ENCODE measurements at places on chromosomes 12 and 14.
A peak's percentile ranks its signal among the peaks of the same experiment; 100 is the strongest.

DNA sequence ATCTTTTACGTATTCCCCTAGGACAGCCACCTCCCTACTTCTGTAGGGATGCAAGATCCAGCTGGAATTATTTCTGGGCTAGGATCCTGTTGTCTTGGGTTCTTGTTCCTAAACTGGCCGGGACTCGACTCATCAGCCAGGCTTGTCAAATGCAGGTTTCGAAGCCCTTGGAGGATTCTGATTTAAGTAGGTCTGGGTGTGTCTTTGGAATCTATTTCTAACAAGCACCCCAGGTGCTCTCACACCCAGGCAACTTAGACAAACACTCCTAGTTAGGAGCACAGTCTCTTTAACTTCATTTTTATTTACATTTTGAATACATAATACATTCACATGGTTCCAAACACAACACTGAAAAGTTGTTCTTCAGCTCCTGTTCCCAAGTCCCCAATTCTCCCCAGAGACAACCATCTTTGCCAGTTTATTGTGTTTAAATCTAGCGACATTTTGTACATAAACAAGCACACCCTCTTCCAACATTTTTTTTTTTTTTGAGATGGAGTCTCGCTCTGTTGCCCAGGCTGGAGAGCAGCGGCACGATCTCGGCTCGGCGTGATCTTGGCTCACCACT lies 20.9 kb downstream of the MORN3 start:
- no peak for DNase-seq

- no peak for DNase-seq
Observed at GRCh38 chr14:61476105-61476753, 154.8 kb downstream of the PRKCH start.

DNA sequence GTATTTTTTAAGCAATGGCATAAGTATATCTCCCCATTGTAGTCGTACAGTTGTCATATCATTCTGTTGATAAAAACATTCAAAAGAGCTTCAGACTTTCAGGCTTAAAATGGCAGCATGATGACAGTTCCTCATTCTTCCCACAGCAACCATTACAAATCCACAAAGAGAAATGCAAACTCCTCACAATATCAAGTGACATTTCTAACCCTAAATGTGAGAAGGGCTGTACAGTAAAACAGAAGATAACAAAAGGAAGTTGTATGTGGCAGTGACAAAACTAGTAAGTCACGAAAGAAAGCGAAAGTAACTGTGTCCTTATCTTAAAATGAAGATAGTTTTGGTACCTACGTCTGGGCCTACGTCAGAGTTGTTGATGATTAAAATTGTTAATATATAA lies 46.7 kb downstream of the GXYLT1 start:
- no peak for DNase-seq

DNA sequence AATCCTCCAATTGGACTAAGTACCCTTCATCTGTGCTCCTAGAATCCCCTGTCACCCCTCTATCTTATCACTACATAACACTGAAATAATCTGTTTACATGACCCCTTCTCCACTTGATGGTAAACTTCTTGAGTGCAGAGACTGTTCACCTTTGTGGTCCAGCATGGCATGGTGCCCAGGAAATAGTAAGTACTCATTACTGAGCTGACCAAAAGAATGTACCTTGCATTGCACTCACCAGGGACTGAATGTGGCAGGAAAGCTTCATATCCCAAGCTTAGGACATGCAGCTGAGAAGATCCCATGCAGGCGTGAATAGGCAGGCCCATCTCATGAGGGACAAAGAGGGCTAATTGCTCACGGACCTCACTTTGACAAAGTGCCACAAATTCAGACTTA lies 1.4 kb upstream of the GARIN2 start:
- DNase-seq = peak; percentile 95

DNA sequence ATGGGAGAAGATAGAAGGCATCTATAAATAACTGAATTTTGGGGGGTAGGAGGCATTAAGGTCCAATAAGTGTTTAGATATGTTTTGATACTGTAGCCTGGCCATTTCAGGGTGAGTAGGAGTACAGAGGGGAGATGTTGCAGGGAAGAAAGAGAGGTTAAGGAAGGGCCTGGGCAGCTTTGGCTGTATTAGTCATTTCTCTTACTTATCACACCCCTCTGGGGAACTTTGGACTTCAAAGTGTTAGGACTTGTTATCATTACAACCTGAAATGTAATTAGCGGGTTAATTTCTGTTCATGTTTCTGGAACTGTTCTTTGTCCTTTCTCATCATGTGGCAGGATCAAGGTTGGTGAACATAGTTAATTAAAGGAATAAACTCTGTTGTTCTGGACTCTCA lies 40.3 kb downstream of the SUSD6 start:
- DNase-seq = no peak

GRCh38 chr12:91053951-91054715 lies 3.7 kb downstream of the KERA start:
- DNase-seq = no peak

DNA sequence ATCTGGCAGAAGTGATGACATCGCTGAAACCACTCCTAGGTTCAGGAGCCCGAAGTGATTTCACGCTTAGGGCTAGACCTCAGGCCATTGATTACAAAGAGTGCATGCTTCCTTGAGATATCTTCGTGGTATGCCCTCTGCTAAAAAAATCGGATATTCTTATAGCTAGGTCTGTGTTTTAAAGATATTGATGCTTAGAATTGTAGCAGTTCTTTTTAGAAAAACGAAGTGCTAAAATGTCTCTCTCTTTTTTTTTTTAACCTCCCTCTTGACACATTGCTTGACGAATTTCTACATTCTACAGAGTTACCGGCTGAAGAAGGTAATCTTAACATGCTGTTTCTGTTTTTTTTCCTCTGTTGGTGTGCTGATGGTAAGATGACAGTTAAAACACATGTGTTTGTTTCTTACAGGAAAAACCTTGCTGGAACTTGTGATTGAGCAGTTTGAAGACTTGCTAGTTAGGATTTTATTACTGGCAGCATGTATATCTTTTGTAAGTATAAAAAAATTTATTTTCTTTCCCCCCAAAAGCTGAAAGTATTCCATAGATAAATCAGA lies 1.3 kb downstream of the ATP2A2 start:
- DNase-seq = no peak

DNA sequence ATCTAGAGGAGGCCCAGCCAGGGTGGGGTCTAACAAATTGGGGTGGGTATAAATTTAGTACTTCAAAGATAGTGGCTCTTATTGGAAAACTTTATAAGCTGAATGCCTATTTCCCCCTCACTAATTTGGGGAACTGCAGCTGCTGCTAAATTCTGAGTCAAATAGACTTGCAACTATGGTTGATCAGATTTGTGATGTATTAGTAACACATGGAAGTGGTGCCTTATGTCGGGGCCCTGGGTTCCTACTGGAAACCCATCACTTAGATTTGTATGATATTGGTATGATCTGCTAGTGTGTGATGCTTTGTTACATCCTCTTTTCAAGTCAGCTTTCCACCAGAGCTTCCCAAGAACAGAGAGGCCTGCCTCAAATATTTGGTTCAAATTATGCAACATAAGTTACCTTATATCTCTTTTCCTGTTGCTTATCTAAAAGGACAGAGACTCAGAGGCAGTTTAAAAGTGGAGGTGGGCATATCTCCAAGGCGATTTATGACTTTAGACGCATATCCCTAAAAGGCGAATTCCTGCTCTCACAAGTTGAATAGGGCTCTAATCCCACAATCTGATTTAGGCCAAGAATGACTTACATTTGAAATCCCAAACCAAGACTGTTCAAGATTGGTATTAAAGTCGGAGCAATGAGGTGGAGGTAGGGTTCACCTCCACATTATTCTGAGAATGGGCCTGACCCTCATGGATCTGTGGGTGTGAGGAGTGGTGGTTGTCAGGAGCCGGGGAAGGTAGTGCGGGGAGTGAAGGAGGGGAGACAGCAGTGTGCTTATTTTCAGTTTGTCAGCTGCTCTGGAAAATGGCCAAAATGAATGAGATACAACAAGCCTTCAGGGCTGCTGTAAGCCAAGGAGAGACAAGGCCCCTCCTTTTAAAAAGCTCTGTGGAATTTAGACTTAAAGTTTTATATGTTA lies 425.8 kb downstream of the RAD51B start:
- no peak for DNase-seq

DNA sequence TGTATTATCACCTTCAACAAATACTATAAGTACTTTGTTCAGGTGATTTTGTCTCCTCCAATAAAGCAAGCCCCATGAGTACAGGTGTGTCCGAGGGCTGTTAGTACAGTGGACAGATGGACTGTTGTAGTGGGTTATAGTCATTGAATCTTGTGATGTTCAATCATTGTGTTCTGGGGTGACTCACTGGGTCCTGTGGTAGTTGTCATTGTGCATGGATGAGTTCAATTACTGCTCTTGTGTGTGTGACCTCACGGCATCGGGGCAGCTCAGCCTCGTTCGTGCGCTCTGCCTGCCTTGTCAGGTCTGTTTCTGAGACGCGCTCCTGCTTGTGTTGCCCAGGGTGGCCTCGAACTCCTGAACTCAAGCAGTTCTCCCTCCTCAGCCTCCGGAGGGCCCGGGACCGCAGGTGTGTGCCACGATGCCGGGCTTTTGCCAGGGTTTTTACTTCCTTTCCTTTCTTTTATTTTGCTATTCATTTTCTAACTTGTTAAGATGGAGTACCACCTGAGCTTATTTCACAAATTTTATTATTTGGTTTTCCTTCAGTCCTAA lies 72.2 kb downstream of the DDX51 start:
- DNase-seq = peak; percentile 47

- DNase-seq = peak; percentile 90
Observed at GRCh38 chr14:68682166-68683103, 110.4 kb downstream of the ZFP36L1 start.

DNA sequence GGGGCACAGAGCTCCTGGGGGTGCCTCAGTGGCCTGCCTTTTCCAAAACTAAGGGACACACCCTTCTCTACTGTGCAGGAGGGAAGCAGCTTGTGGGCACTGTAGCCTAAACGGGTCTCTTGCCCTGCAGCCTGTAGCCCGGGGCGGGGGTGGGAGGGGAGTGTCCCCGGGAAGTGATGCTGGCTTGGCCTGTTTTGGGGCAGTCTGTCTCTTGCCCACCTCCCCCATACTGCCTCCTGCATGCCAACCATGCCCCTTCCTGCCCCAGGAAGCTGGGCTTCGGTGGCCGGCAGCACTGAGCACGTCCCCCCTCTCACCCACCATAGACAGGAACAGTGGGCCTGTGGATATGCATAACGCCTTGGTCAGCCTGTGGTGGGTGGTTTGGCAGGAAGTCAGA lies 43.4 kb downstream of the PRIMA1 start:
- no peak for DNase-seq

DNA sequence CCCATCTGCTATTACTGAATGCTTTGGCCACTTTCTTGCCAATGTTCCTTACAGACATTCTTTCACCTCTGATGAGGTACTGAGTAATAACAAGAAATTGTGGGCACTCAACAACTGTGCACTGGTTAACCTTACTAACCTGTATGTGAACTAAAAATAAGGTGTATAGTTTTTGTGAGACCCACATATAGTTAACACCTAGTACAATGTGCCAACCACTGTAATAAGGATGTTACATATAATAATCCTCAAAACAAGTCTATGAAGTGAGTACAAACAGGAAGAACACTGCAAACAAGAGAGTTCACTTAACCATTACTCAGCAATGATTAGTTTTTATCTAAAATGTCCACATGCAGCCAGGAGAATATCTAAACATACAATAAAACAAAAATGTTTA lies 4.5 kb downstream of the DDHD1 start:
- peak; percentile 10 for DNase-seq

- peak; percentile 38 for DNase-seq
Observed at GRCh38 chr12:109804820-109805761, 28.1 kb downstream of the TRPV4 start.

GRCh38 chr14:91911474-91912032 lies 35.9 kb downstream of the FBLN5 start:
- peak; percentile 59 for DNase-seq

DNA sequence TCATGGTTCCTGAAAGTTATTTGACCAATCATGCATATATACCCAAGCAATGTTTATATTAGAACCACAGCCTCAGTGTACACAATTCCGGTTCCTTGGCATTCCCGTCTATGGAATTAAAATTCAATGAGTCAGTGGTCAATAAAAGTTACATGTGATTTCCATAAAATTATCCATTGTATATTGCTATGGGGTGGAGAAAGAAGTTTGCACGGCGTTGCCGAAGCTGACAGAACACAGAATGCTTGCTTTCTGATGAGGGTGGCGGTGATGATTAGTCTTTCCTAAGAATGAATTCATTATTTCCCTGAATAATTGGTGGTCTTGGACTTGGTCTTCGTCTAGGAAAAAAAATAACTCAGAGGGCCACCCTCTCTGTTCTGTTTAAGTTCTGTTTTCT lies 214.1 kb downstream of the ANO2 start:
- DNase-seq = no peak

GRCh38 chr12:52151837-52152783 lies 39.7 kb downstream of the KRT80 start:
- DNase-seq = peak; percentile 80

DNA sequence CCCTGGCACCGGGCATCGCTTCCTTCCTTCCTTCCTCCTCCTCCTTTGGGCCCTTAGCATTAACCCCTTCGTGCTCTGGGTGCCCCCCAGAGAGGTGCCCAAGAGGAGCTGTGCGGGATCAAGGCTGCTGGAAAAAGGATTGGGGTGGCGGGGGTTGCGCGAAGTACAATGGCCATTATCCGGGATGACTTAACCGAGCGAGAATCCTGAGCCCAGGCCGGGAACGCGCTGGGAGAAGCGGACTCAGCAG lies 2.8 kb downstream of the DHH start:
- DNase-seq = no peak

- DNase-seq = no peak
Observed at GRCh38 chr12:18487509-18487908, 226.2 kb downstream of the PIK3C2G start.

GRCh38 chr12:29782285-29782870 lies 1.4 kb downstream of the TMTC1 start:
- peak; percentile 34 for DNase-seq

DNA sequence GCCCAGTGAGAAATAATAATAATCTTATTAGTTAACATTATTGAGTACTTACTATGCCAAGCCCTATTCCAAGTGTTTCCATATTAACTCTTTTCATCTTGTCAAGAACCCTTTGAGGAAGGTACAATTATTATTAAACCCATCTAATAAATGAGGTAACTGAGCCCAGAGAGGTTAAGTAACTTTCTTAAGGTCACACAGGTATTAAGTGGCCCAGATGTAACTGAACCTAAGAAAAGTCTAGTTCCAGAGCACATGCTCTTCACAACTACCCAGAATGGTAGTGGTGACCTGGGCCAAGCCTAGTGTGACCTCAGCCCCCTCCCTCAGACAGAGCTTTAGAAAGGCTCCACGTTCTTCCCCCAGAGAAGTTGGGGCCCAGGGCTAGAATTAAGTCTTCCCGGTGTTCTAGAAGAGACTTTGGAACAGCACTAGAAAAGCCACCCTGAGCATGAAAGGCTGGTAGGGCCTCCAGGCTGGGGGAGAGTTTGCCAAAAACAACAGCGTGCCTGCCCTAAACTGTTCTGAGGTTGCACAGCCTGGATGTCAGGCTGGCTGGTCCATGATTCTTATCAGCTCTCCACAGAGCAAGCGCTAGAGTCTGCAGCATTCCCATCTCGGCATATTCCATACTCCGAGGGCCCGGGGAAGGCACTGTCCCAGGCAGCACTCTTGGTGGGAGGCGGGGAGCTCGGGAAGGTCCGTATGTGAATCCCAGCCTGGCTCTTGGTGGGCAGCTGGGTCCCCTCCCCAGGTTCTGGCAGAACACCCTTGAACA lies 41.3 kb upstream of the CTDSP2 start:
- no peak for DNase-seq

GRCh38 chr14:93643127-93643526 lies 145.2 kb downstream of the PRIMA1 start:
- no peak for DNase-seq

Data from kidney tubule cell (primary cell).